H9 (cell line): ENCODE measurements at places on chromosomes 11 and 22.
A peak's percentile ranks its signal among the peaks of the same experiment; 100 is the strongest.

GRCh38 chr22:19674929-19675253 is 39.4 kb upstream of the SEPTIN5 start:
- no peak overlapping the region for H3K4me3 ChIP-seq

DNA sequence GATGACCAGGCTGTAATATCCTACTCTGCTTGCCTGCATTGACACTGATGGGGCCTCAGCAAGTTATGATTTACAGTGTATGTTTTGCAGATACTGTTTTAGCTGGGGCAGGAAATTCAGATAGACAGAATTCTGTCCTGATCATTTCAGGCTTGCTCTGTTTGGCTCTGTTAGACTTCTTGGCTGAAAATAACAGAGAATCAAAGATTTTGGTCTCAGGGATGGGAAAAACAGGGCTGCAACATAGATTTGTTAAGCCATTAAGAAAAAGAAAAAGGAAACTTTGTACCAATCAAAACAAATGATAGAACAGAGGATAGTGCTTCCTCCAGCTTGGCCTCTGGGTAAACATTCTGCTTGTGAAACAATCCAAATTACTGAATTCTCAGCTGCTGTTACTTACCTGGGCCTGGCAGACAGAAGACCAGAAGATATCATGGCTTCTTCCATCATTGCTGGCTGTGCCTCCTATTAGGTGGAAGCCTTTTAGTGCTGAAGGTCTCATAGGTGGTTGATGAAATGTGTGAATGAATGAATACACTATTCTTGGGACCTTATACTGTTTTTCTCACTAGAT is 22.0 kb downstream of the ZNRF3 start:
- H3K36me3 ChIP-seq: no peaks in the 10 kb centered on the region
- H3K4me1 ChIP-seq: peaks cover 10% of the 10 kb centered on the region; the same call in 1 of the 2 replicates
- no peak for DNase-seq
- H3K27ac ChIP-seq: no peak overlapping the region
- H3K27me3 ChIP-seq: no peaks in the 10 kb centered on the region
- no peak overlapping the region for H3K4me3 ChIP-seq

GRCh38 chr11:70333261-70333660 is 62.8 kb downstream of the PPFIA1 start:
- H3K27me3 ChIP-seq: no peaks in the 10 kb centered on the region
- H3K4me3 ChIP-seq: no peak overlapping the region
- no peaks in the 10 kb centered on the region for H3K4me1 ChIP-seq
- DNase-seq: no peak
- peaks cover 87% of the 10 kb centered on the region for H3K36me3 ChIP-seq

DNA sequence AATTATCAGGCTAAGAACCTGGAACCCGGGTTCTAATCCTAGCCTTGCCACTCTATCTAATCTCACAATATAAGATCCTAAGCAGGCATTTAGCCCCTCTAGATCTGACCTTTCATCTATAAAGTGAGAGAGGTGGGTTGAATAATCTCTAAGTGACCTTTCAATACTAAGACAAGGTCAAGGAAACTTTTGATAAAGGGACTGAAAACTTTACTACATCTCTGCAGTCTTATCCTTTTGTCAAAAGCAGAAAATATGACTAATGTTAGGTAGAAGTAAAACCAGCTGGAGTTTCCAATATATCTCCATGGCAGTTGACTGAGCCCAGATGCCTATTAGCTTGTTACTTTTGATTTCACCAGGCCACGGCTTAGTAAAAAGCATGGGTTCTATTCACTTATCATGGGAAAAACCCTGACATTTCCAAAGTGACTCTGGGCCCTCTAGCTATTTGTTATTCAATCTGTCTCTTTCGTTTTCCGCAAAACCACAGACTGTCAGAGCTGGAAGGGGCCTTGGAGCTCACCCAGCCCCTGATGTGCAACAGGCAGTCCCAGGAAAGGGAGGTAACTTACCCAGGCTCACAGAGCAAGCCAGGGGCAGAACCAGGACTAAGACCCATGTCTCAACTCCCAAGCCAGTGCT is 75.8 kb downstream of the RAB30 start:
- no peaks in the 10 kb centered on the region for H3K4me1 ChIP-seq
- H3K27me3 ChIP-seq: no peaks in the 10 kb centered on the region
- H3K36me3 ChIP-seq: no peaks in the 10 kb centered on the region
- H3K4me3 ChIP-seq: no peak overlapping the region
- DNase-seq: no peak
- H3K27ac ChIP-seq: no peak overlapping the region

GRCh38 chr11:32427935-32428664 is 7.2 kb downstream of the WT1 start:
- no peak overlapping the region for H3K27ac ChIP-seq
- H3K36me3 ChIP-seq: no peaks in the 10 kb centered on the region
- peak; percentile 55 for DNase-seq

GRCh38 chr11:133949129-133949528 is 7.6 kb downstream of the IGSF9B start:
- DNase-seq: no peak
- H3K4me1 ChIP-seq: peaks cover 15% of the 10 kb centered on the region; the same call in 1 of the 2 replicates
- H3K27me3 ChIP-seq: no peaks in the 10 kb centered on the region
- no peak overlapping the region for H3K27ac ChIP-seq
- peaks cover 6% of the 10 kb centered on the region for H3K36me3 ChIP-seq

DNA sequence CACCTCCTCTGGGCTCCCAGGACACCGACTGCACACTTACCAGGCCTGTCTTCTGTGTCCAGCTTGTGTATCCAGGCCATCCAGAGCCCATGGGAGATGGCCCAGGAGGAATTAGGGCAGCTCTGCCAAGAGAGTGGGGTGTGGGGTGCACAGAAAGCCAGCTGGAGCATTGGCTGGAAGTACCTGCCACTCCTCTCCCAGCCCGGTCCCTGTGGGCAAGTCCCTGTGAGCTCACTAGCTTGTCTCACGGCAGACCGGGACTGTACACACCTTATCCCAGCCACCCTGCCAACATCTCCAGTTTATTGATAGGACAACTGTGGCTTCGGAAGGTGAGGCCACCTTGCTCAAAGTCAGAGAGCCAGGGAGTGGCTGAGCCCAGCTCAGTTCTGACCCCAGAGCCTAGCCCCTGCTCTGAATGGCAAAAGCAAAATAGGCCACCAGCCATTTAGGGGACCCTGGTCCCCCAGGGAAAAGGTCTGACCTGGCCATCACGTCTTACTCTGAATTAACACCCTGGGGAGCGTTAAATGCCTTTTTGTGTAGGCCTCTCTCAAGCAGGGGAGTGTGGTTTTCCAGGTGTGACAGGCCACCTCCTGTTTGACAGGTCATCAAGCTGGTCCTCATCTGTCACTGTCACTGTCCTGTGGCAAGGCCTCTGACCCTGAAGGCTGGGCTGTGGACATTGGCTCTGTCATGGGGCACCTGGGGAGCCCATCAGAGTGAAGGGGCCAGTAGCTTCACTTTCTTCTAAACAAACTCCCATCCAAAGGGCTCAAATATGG is 15.1 kb downstream of the UQCR10 start:
- no peak overlapping the region for H3K4me3 ChIP-seq
- no peak overlapping the region for H3K27ac ChIP-seq
- 0 out of 2 replicates have a peak, but pooled peaks cover 1% of the 10 kb centered on the region for H3K36me3 ChIP-seq
- no peaks in the 10 kb centered on the region for H3K27me3 ChIP-seq
- no peaks in the 10 kb centered on the region for H3K4me1 ChIP-seq
- DNase-seq: no peak

DNA sequence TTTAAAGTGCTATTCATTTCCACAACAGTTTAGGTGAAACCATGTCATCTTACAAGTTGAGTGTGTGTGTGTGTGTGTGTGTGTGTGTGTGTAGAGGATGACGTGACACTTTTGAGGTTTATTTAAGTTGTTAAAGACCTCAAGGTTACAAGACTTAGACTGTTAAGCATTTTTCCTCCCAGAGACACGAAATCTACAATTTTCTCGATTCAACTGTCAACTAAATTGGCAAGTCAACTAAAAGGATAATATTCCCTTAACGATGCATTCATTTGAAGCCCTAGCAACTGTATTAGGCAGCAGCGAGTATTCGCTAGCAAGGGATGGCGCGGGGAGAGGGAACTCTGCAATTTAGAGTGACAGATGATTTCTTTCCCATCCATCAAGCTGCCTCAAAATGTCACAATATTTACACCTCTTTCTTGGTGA is 17.6 kb upstream of the BDNF start:
- H3K27me3 ChIP-seq: peaks cover 17% of the 10 kb centered on the region; the same call in 1 of the 2 replicates
- no peaks in the 10 kb centered on the region; the same call in 1 of the 2 replicates for H3K4me1 ChIP-seq
- DNase-seq: no peak
- peak overlapping the region; percentile 86 for H3K4me3 ChIP-seq

- no peaks in the 10 kb centered on the region for H3K4me1 ChIP-seq
- H3K36me3 ChIP-seq: peaks cover 28% of the 10 kb centered on the region
- no peaks in the 10 kb centered on the region for H3K27me3 ChIP-seq
- H3K4me3 ChIP-seq: no peak overlapping the region
- no peak for DNase-seq
Measured at GRCh38 chr11:102420547-102420946, 32.0 kb downstream of the TMEM123 start.

- H3K36me3 ChIP-seq: peaks cover 4% of the 10 kb centered on the region; the same call in 1 of the 2 replicates
- no peak overlapping the region for H3K4me3 ChIP-seq
- H3K27ac ChIP-seq: no peak overlapping the region
Measured at GRCh38 chr22:32144496-32145274, 14.4 kb downstream of the C22orf42 start.

- H3K27me3 ChIP-seq: peaks cover 3% of the 10 kb centered on the region; the same call in 1 of the 2 replicates
- H3K36me3 ChIP-seq: no peaks in the 10 kb centered on the region
- H3K4me1 ChIP-seq: no peaks in the 10 kb centered on the region
Measured at GRCh38 chr22:22849640-22850610, 37.7 kb upstream of the IGLL5 start.

- peaks cover 84% of the 10 kb centered on the region for H3K36me3 ChIP-seq
- no peak for DNase-seq
- H3K4me1 ChIP-seq: no peaks in the 10 kb centered on the region
- no peak overlapping the region for H3K4me3 ChIP-seq
Measured at GRCh38 chr11:65280646-65281045, 18.9 kb downstream of the POLA2 start.
